ENCODE measurements at places on chromosomes 3 and 15.

DNA sequence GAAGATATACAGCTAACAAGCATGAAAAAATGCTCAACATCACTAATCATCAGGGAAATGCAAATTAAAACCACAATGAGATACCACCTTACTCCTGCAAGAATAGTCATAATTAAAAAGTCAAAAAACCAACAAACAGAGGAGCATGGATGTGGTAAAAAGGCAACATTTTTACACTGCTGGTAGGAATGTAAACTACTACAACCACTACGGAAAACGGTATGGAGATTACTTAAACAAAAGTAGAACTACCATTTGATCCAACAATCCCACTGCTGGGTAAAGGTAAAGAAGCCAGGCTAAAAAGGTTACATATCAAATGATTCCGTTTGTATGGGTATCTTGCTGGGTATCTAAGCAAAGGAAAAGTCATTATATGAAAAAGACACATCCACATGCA is 53.8 kb downstream of the STAG1 start:
- DNase-seq = no peak

- DNase-seq = no peak
Measured at GRCh38 chr3:75176937-75177336, 487.2 kb upstream of the FRG2C start.

DNA sequence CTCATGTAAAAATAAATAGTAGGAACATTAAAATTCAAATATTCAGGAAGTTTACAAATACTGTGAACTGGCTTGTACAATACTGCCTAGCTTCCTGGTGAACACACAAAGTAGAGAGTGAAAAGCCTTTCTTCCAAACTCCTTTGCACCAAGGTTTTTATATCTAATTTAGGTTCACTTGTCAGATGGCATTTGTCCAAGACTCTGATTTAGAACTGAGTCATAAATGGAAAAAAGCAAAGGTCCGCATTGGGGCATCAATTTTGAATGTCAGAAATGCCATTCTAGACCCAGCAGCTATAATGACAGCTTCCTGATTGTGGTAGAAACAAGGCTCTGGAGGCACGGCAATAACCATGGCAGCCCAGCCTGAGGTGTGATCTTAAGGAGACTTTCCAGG is 160.7 kb downstream of the PDE8A start:
- no peak for DNase-seq

GRCh38 chr3:146975476-146975875 is 370.3 kb upstream of the PLSCR5 start:
- DNase-seq = no peak

DNA sequence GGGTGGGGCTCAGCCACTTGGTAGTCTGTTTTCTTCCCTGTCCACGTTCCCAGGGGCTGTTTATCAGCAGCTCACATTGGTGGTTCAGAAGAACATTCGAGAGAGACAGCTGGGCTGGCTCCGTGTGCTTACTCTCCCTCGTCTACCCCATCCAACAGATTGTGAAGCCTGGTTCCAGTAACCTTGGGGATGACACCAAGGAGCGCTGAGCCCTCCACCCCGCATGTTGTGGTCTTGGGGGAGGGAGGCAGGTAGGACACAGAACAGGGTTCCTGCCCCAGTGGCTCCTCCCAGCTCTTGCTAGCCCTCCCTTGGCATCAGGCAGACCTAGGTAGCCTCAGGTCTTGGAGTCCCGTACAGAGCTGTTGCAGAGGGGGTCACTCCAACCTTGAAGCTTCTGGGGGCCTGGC is 33.1 kb downstream of the KLF13 start:
- no peak for DNase-seq

DNA sequence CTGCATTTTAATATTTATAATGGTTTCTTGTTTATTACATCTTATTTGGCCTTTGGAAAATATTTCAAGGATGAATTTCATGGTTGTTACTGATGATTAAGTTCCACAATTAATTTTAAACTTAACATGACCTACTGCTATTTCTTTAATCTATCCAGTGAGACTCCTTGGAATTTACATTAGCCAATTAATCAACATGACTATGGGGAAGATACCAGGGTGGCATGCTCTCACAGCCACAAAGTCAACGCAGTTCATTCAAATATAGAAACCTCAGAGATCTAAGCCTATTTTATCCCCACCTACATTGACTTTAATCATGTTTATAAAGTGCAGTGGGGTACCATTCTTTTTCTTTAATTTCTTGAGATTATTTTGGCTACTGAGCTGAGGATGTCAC is 43.6 kb upstream of the PDZRN3 start:
- DNase-seq = no peak

- DNase-seq = no peak
Measured at GRCh38 chr15:70198441-70199123, 100.9 kb upstream of the TLE3 start.

- no peak for DNase-seq
Measured at GRCh38 chr3:137988982-137989381, 21.0 kb upstream of the CLDN18 start.

- DNase-seq = no peak
Measured at GRCh38 chr15:65032801-65033537, 3.5 kb upstream of the MTFMT start.

GRCh38 chr15:73573572-73573971 is 59.6 kb downstream of the NPTN start:
- DNase-seq = no peak

- no peak for DNase-seq
Measured at GRCh38 chr3:107599772-107600145, 77.0 kb downstream of the BBX start.

DNA sequence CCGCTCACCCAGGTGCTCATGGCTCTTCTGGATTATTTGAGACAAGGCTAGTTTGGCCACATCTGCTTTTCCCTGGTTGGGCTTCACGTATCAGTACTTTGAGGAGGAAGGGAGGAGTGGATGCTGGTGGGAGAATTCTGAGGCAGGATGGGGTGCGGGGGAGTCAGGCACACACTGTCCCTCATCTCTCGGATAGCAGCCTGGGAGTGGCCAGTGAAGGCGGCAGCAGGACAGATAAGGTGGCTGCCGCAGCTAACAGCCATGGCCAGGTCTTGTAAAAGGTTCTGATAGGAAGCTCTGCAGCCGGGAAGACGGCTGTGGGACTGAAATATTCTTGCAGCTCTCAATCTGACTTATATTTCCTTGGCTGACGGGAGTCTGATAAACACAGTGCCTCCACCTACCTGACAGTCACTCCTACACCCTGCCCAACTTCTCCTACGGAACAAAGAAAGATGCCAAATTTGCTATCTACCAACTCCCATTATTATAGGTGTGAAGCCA is 87.3 kb downstream of the MESD start:
- no peak for DNase-seq

GRCh38 chr3:72571638-72572114 is 276.6 kb downstream of the SHQ1 start:
- no peak for DNase-seq

GRCh38 chr15:62558640-62559380 is 393.7 kb upstream of the C2CD4B start:
- DNase-seq = no peak

- DNase-seq = no peak
Measured at GRCh38 chr3:54963641-54964040, 35.8 kb upstream of the LRTM1 start.

DNA sequence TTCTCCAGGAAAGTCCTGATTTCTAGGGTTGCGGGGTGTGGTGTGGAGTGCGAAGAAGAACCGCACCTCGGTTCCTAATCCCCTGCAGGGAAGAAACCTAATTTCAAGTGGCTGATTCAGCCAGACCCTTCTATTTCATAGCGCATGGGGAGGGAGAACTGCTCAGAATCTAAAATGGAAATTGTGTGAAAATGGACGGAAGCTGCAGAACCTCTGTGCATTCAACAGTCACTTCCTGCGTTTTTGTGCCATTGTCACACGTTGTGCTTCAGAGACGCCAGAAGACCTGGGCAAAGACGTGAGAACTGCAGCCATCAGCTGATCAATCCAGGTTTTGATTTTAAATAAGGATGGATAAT is 1.2 kb downstream of the SIDT1 start:
- no peak for DNase-seq

GRCh38 chr3:103786296-103786695 is 1351.5 kb downstream of the ZPLD1 start:
- DNase-seq = no peak

GRCh38 chr3:80734920-80735319 is 967.1 kb upstream of the ROBO1 start:
- no peak for DNase-seq

GRCh38 chr3:143888846-143889245 is 40.6 kb upstream of the SLC9A9 start:
- DNase-seq = no peak

- no peak for DNase-seq
Measured at GRCh38 chr3:196596355-196596754, 27.9 kb downstream of the FBXO45 start.

DNA sequence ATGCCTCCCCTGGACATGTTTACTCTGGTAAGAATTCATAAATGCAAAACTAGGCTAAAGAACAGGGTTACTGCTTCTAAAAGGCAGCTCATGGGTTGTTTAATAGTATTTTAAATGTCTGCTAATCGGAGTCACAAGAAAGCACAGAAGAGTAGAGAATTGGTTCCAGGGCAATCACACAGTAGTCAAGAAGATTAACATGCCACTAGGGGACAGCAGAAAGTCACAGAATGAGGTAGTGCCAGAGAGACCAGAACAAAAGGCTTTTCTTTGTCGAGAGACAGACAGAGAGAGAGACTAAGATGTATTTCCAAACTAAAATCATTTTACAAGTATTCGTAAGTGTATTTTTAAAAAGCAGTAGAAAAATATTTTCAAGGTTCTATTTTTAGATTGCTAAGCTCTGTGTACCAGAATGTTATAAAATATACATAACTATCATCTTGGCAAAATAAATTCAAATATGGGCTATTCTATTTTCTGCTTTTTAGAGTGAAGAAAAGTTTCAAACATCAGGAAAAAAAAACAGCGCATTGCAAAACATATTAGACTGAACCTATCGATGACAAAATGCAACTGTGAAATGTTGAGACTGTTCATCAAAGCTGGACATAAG is 78.3 kb upstream of the CDIN1 start:
- DNase-seq = peak; percentile 77

DNA sequence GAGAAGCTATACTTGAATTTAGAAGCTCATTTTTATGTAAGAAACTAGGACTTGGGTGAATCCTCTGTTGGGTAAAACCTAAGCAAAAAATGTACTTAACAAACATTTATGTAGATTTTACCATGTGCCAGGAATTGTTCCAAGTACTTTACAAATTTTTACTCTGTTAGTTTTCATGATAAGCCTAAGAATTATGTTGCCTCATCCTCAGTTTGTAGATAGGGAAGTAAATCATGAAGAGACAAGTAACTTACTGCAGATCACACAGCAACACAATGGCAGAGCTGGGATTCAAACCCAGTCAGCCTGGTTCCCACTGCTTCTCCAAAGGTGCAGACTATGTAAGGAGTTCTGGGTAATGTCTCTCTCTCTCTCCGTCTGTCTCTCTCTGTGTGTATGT is 169.9 kb downstream of the DIPK2A start:
- no peak for DNase-seq

- DNase-seq = no peak
Measured at GRCh38 chr3:62669161-62669560, 206.1 kb downstream of the CADPS start.

All from NCI-H1436 treated with DMSO at 0.1 percent for 48 hours (cell line).